ENCODE measurements at places on chromosomes 13 and 19.
A peak's percentile ranks its signal among the peaks of the same experiment; 100 is the strongest.

- peak; percentile 95 for DNase-seq
Observed at GRCh38 chr19:5403968-5404640, 51.1 kb upstream of the ZNRF4 start.

DNA sequence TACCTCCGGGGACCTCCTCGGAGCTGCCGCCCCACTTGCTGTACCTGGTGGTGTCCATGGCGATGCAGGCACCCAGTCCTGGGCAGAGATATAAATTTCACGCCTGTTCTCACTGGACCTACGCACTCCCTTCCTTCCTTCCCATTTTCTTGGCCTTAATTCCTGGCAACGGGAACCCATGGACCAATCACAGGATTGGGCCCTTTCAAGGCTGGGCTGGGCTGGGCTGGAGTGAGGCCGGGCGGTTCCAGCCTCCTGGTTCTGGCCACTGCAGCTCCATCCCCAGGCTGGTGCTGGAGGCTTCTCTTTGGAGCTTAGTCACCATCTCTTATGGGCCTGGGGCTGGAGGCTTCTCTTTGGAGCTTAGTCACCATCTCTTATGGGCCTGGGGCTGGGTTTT is at the start of gene CLEC4G:
TSS of gene CLEC4G (minus strand) at position 66 of the 400 bp plus-strand sequence. CDS start at position 58, 8 bp downstream.
- no peak for DNase-seq

- peak; percentile 61 for DNase-seq
Observed at GRCh38 chr13:78241278-78241919, 322.8 kb upstream of the EDNRB start.

- no peak for DNase-seq
Observed at GRCh38 chr19:29294343-29294811, 81.4 kb upstream of the UQCRFS1 start.

- no peak for DNase-seq
Observed at GRCh38 chr13:98450026-98450425, 126.9 kb downstream of the STK24 start.

- peak; percentile 69 for DNase-seq
Observed at GRCh38 chr19:38989066-38989605, 13.6 kb upstream of the FBXO17 start.

- no peak for DNase-seq
Observed at GRCh38 chr13:29111446-29111845, 291.3 kb downstream of the MTUS2 start.

GRCh38 chr13:91544723-91545122 is 146.3 kb downstream of the GPC5 start:
- DNase-seq = peak; percentile 57
